ENCODE measurements at places on chromosomes 3 and 15.

- DNase-seq: peak; percentile 74
These were observed 474 bp downstream of the MINAR1 start for GRCh38 chr15:79432345-79433275.

DNA sequence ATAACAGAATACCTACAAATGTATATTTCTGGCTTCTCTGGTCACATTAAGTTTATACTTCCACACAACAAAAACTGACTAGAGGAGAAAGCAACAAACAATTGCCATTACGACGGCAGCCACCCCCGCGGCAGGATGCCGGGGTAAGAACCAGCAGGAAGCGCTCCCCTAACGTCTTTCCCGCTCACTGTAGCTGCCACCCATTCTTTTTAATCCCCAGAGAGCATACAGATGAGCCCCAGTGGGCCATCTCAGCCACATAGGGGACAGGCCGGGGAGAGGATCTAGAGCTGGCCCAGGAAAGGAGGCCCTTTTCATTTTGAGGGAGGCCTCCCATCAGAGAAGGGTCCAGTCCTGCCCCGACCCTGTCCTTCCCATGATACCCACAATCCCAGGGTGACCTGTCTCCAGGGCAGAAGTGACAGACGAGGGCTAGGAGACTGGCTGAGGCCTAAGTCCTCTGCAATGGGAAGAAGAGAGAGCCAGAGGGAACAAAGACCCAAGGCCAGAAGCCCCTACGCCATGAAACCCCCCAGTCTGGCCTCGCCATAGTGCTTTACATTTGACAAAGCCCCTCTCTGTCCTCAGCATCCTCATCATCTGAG is 3.6 kb upstream of the CALML4 start:
- DNase-seq: no peak

GRCh38 chr15:46676233-46677206 is 1040.8 kb upstream of the SEMA6D start:
- no peak for DNase-seq

- DNase-seq: no peak
These were observed 3.4 kb upstream of the LMLN start for GRCh38 chr3:197956626-197956988.

DNA sequence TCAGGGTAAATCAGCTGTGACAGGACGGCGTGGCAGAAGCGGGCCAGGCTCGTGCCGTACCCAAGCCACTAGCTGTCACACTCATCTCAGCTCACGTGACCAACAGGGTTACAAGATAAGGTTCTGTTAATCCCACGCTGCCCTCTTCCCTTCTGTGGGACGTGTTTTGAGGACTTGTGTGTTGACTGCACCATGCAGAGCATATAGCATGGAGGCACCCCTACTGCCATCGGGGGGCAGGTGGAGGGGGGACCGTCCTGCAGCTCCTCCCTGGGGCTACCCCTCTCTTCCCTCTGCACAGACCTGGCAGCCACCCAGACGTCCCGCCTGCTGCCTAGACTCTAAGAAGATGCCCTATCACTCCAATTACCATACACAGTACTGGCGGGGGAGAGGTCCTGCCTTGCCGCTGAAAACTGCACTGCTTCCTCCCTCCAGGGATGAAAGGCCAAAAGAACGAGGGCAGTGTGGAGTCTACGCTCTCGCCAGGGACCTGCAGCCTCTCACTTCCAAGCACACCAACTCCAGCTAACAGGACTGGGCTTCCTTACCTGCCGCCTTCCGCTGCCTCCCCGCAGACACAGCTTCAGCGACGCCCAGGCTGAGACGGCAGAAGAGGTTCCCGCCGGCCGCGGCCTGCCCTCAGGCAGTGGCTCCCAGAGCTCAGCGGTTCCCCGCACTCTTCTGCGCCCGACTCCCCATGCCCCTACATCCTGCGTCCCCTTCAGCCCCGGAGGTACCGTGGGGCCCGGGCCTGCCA is at the start of gene TNK2:
TNK2 (minus strand) TSS at position 618 of the 760 bp plus-strand sequence. CDS start 19,963 bp downstream, outside the sequence.
- DNase-seq: peak; percentile 61

DNA sequence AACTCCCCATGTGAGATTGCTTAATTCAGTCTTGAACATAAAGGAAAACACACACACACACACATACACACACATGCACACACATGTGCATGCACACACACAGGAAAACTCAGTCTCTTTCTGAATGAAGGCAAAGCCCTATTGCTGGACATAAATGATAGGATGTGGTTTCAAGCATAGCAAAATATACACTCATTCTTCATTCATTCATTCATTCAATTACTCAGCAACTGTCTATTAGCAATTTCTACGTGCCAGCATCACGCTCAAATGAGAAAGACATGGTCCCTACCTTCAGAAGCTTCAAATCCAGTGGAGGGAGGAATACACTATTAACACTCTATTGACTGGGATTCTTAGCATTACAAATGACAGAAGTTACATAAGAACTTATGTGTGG is 41.8 kb upstream of the UBE2E2 start:
- DNase-seq: no peak

DNA sequence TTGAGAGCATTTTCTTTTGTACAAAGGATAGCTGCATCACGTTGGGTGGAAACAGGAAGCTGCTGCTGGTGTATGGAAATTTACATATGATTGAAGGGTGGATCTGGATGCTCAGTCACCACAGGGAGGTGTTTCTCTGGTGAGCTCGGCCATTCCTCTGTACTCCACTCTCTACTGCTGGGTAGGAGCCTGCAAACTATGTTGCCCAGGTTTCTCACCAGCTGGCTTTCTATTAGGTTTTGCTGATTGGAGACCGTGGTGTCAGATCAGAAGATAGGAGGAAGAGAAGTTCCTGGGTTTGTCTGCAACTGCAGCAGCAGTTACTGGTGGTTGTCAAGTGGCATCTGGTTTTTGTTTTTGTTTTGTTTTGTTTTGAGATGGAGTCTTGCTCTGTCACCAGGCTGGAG is 61.7 kb downstream of the TAMM41 start:
- DNase-seq: no peak

DNA sequence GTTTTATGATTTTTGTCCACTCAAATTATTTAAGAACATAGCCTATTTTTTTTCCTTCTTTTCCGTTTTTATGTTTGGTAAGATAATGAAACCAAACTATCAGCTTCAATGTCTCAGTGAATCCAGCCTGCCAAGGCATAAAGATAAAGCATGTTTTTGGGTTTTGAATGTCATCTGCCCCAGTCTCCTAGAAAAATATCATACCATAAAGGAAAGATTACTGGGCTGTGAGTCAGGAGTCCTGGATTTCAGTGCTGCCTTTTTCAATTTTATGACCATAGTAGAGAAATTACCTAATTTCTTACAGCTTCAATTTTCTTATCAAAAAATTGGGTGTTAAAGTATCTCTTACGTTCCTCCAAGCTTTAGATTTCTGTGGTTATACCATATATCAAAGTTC is 87.5 kb downstream of the GAP43 start:
- DNase-seq: no peak

DNA sequence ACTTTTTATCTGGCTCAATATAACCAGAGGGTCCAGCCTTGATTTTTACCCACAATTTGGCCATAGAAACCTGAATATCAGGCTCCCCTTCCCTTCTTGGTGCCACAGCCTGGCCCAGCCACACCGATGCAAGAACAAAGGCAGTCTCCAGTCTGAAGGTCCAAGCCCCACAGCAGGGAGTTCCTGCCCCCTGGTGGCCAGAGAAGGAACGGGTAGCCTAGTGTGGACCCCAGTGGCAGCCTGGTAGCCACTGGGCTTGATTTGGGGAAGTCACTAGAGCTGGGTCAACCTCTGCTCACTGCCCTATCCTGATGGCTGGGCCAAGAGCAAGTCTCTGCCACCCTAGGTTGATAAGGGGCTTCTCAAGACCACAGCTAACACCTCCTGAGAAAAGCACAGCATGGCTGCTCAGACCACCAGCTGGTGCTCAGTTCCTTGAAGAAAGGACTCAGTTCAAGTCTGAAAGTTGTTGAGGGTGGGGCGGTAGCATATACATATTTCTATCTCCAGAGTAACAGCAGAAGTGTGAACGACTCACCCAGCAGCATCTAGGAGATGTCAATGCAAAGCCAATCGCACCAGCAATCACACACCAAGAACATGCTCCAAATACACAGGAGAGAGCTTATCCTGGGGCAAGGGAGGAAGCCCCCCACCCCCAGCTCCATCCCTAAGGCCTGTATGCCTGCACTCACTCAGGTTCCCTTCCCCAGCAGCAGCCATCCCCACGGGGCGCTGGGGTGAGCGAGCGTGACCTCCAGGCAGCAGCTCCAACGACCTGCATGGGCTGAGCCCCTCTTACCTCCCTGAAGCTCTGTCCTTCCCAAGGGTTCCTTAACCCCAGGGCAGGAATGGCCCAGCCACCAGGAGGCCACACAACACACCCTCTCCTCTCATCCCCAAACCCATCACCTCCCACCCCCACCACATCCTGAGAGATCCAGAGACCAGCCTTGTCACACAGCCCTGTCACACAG is 7.6 kb downstream of the PFKFB4 start:
- peak; percentile 77 for DNase-seq

DNA sequence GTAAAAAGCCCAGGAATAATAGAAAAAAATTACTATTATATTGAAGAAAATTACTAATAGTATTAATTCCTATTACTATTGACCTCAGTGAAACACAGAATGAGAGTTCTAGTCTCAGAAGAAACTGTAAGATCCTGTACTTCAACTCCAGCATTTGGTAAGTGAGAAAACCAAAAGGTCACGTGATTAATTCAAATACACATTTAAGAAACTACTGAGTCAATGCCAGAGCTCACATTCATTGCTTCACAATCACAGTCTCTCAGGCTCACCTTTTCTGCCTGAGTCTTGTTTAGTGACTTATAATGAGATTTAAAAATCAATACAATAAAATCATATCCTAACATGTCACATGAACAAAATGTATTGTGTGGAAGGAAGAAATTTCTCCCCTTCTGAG is 556.1 kb downstream of the FGF12 start:
- no peak for DNase-seq

- no peak for DNase-seq
These were observed 7.7 kb downstream of the TUBGCP4 start for GRCh38 chr15:43378601-43379000.

All from G401 (cell line).